Effector memory CD8-positive, alpha-beta T cell (primary cell): ENCODE measurements at places on chromosomes 3 and 15.

DNA sequence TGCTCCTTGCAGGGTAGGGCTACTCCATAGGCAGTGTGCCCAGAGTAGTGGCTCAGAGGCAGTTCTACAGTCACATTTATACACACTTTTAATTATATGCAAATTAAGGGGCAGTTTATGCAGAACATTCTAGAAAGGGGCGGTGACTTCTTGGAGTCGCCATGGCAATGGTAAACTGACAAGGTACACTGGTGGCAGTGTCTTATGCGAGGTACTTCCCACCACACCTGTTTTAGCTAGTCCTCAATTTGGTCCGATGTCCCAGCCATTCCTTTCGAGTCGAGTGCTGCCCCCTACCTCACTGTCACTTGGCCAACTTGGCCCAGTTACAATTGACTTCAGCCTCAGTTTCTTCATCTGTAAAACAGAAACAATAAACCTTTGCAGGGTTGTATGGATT is 3.8 kb upstream of the IRAK2 start:
- no peak for DNase-seq

GRCh38 chr3:95731753-95732152 is 1082.6 kb upstream of the EPHA6 start:
- DNase-seq: no peak

- no peak for DNase-seq
These were observed 33.3 kb downstream of the MGLL start for GRCh38 chr3:127789051-127789450.

- DNase-seq: no peak
These were observed 1.8 kb downstream of the DIPK2A start for GRCh38 chr3:143973259-143974021.

- no peak for DNase-seq
These were observed 20.2 kb upstream of the GPX1 start for GRCh38 chr3:49378249-49378895.

- DNase-seq: no peak
These were observed 4.6 kb downstream of the ACSBG1 start for GRCh38 chr15:78229431-78230406.

DNA sequence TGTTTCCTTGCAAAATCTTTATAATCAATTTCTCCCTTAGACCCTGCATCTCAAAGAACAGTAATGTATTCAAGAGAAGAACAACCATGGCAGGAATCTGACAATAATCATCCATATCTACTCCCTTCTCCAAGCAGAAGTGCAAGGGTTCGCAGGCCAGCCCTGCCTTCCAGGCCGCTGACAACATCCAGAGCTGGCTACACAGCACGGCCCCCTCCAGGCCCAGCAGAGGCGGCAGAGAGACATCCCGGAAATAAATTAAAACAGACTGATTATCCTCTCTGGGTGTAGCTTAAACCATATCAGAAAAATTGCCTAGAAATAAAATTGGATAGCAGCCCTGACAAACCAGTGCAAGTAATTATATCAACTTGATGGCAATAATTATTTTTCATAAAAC is 223.3 kb downstream of the FAM43A start:
- DNase-seq: no peak
